ENCODE measurements at places on chromosomes 3 and 15.
A peak's percentile ranks its signal among the peaks of the same experiment; 100 is the strongest.

- DNase-seq = no peak
Observed at GRCh38 chr3:56076746-56077145, 391.5 kb downstream of the ERC2 start.

- DNase-seq = no peak
Observed at GRCh38 chr3:30604558-30604957, 1.8 kb upstream of the TGFBR2 start.

GRCh38 chr3:33145901-33146580 lies 32.2 kb downstream of the CRTAP start:
- no peak for DNase-seq

- no peak for DNase-seq
Observed at GRCh38 chr15:62913246-62913645, 129.3 kb upstream of the TPM1 start.

DNA sequence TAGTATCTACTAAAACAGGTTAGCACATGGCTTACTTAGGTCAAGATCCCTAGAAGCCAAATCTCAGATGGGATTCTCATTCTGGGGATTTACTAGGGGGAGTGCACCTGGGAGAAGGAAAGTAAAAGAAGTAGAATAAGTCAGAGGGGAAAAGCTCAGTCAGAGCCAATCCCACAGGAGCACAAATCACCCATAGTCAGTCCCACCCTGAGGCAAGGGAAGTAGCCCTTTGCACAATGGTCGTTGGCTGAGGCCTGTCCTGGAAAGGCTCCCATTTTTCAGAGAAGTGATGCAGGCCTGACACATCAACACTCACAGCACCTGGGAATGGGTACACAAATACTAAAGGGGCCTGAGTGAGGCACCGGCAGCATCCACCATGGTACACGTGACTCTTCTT lies 39.8 kb downstream of the SST start:
- DNase-seq = no peak

DNA sequence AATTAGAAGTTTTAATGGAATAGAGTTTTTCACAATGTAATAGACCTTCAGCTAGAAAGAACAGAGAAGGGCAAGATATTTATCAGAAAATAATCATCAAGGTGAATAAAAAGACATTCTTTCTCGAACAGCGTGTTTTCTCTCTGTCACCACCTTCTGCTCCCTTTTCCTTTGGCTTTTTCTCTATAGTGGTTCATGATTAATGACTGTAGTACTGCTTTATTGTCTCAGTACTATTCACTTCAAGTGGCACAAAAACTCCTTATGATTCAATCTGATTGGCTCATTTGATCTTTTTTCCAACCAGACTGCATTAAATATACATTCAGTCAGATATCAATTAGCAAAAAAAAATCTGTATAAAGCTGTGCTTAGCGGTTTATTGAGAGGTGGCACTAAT lies 516.0 kb downstream of the OTOL1 start:
- no peak for DNase-seq

GRCh38 chr3:194879991-194880939 lies 194.6 kb downstream of the FAM43A start:
- no peak for DNase-seq

GRCh38 chr15:78767331-78767951 lies 43.8 kb downstream of the ADAMTS7 start:
- no peak for DNase-seq

DNA sequence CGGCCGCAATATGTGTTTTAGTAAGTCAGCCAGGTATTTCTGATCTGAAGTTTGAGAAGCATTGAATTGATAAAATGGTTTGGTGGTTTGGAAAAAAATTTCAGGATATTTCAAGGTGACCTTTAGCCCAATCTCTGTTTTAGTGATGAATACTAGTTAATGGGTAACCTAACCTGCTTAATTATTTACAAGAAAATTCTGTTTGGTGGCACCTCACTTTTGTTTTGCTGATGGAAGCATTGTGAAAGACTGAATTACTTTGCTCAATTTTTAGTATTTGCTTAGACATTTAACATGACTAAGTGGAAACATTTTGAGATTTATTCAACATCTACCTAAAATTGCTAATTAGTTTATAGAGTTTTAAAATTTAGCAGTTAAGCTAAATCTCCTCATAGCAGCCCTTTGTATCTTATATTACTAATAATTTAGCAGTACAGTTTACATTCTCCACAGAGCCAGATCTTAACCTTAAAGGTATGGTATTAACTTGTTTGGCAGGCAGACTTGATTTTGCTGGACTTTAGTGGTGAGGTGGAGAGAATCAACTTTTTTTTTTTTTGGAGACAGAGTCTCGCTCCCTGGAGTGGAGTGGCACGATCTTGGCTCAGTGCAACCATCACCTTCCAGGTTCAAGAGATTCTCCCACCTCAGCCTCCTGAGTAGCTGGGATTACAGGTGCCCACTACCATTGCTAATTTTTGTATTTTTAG lies 35.4 kb downstream of the GRAMD1C start:
- DNase-seq = no peak

DNA sequence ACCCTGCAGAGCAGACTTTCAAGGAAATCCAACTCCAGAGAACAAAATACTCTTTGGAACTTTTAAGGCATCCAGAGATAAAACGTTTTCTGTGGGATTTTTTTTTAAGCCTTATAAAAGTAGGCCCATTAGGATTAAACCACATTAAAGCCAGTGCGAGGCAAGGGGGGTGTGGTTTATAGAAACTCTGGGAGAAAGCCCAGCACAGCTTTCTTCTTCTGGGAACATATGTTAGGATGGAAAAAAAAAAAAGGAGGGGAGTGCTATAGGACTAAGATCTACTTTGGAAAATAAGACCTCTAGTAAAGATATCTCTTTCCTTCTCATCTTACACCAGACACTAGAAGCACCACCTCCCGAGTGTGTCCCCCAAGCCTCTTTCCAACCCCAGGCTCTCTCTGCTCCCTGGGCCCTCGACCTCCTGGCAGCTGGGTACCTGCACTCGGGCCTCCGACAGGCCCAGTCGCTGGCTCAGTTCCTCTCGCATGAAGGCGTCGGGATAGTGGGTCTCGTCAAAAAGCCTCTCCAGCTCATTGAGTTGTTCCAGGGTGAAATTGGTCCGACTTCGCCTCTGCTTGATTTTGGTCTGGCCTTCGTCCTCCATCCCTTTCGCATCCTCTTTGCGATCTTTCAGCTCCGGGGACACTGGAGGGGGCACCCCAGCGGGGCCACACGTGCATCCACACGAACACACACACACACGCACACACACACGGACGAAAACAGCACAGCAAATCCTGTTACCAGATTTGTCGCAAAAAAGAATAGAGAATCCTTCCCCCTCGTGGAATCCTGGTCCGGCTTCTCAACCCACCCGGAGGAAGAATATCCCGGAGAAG lies 3.8 kb downstream of the SHOX2 start:
- no peak for DNase-seq

DNA sequence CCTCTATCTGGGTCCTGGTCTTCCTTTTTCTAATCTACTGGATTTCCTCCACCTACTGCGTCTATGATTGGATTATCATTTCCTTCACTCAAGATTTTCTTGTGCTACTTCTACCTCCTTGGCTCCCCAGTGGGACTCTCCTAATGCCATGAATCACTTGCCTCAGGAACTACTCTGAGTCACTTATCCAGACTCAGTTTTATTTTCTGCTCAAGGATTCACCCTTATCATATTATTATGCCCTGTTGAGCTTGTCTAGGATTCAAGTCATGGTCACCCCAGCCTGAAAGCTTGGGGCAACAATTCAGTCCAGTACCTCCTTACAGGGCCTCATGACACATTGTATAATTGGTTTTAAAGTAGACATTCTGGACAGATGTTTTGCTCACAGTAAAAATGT lies 968.1 kb downstream of the ROBO1 start:
- DNase-seq = no peak

GRCh38 chr15:100786901-100787566 lies 92.6 kb upstream of the ALDH1A3 start:
- DNase-seq = peak; percentile 4

- no peak for DNase-seq
Observed at GRCh38 chr3:100781301-100781700, 72.0 kb downstream of the TFG start.

DNA sequence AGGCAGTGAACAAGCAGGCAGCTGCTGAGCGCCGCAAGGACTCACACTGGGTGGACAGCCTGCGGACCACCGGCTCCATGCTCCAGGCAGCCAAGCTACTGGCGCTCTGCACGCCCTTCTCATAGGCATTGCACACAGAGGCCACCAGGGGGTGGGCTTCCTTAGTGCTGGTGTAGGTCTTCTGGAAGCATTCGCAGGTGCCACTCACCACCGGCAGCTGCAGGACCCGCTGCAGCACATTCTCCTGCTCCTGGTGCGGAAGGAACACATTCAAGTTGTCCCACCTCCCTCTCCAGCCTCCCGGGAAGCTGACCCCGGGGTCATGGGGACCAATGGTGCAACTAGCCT lies 6.0 kb downstream of the PLIN1 start:
- no peak for DNase-seq

GRCh38 chr3:177451301-177451750 lies 254.0 kb upstream of the TBL1XR1 start:
- no peak for DNase-seq

DNA sequence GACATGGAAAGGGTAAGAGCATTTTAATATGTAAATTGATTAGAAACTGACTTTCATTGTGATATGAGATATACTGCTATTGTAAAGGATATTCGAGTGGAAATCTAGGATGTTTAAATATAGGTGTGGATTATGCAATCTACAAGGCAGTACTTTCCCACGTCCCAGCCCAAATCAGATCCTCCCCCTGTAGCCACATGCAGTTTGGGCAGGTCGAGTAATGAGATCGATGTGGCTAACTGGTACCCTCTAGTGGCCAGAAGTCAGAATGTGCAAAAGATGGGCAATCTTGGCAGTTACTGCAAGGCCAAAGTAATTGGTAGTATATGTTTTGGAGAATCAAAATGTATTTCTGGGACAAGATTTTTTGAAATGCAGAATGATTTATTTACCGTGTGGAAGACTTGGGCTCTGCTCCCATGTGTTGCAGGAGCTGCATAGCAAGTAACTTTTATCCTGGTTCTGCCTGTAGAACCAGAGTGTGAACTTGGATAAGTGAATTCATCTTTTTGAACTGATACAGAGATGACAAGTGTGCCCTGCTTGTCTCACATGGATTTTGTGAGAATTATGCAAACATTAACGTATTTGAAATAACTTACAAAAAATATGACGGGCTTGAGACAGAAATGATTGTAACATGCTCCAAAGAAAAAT lies 94.5 kb upstream of the ADAMTSL3 start:
- no peak for DNase-seq

- DNase-seq = no peak
Observed at GRCh38 chr3:72295276-72295961, 510.5 kb upstream of the PROK2 start.

GRCh38 chr3:184648636-184649035 lies 63.2 kb downstream of the MAGEF1 start:
- no peak for DNase-seq

DNA sequence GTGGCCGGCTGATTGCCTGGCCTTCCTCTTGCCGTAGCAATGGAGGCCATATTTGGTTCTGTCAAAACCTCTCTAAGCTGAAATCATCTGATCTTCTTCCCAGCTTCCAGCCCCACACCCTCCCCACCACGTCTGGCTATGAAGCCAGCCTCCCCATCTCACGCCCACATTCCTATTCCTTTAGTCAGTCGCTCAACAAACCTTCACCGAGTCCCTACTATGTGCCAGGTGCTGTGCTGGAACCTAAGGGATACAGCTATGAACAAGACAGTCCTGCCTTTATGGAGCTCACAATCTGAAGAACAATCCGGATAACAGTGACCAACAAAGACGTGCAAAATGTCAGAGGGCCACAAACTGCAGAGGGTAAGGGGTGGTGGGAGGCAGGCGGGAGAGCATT lies 31.9 kb upstream of the SMAD6 start:
- DNase-seq = no peak

DNA sequence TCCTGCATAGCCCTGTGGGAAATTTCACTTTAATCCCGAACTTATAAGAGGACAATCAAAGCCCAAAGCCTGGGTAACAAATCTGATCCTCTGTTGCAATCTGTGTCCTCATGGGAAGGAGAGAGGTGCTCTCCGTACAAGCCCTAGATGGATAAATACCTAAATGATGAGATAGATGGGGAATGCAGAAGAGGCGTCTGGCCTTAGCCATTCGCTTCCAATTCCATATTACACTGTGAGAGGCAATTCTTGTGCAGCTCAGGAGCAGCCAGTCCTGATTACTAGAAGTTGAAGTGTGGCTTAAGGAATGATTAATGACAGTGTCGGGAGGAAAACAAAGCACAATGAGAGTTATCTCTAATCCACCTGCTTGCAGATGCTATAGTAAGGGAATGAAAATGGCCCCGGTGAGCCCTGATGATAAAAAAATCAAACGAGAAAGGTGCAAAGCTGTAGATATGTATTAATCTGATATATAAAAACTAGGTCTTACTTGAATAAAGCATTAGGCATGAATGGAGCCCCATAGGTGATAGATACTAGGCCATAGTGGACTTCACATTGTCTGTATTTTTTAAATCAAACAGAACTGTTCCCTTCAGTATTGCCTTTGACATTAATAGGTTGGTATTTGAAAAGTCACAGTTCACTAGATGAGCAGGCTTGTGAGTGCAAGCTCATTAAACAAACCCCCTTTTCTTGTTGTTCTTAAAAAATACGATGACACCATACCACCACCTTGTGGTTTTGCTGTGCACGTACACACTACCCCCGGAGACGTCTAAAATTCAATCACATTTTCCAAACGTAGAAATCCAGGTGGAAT lies 54.2 kb upstream of the TMCO5A start:
- no peak for DNase-seq

DNA sequence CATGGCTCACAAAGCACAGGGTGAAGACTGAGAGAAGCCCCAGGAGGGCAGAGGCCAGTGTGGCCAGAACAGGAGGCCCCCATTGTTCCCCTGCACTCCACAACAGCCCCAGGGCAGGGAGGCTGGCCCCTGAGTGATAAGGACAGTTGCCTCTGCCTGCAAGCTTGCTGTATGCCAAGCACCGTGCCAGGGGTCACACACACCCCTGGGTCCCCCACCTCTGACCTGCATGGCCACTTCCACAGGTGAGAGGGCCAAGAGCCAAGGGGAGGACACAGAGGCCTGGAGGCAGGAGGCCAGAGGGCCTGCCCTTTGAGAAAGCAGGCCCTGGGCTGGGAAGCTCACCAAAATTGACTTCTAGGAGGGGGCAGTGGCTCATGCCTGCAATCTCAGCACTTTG lies 23.7 kb downstream of the ATRIP start:
- DNase-seq = no peak

DNA sequence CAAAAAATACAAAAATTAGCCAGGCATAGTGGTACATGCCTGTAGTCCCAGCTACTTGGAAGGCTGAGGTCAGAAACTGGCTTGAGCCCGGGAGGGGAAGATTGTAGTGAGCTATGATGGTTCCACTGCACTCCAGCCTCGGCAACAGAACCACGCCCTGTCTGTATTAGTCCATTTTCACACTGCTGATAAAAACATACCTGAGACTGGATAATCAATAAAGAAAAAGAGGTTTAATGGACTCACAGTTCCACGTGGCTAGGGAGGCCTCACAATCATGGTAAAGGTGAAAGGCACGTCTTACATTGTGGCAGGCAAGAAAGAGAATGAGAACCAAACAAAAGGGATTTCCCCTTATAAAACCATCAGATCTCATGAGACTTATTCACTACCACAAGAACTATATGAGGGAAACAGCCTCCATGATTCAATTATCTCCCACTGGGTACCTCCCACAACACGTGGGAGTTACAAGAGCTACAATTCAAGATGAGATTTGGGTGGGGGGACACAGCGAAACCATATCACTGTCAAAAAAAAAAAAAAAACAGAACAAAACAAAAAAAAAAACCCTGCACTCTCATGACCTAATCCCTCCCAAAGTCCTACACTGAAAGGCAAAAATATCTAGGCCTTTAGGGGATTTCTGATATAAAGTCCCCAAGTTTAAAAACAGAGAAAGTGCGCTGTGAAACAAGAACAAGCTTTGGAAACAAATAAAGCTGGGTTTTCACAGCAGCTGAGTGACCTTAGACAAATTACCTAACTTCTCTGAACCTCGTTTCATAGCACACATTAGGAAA lies 224.7 kb downstream of the IGSF11 start:
- no peak for DNase-seq
